Cardiac fibroblast (primary cell): ENCODE measurements at places on chromosomes 12 and 14.

GRCh38 chr12:2834581-2835491 is at the start of gene NRIP2:
TSS of gene NRIP2 (minus strand) at chr12:2835035. CDS start at chr12:2834983, 52 bp downstream.
- DNase-seq, result peak; percentile 82

GRCh38 chr14:56805201-56805991 is 4.9 kb downstream of the OTX2 start:
- DNase-seq, result no peak

DNA sequence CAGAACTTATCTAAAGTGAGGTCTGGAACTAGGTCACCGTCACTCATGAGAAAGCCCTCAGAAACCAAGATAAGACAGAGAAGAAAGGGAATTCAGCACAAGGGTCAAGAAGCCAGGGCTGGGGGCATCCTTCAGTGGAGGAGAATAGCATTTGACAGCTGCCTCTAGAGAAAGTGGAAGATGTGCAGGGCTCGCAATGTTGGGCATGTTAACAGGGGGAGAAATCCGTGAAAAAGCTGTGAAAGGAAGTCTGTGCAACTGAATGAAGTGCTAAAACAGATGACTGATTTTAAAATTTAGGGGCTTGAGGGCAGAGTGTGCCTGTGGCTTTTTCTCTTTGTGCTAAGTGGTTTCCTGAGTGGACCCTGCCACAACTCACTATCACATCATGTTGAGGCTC is 97.7 kb upstream of the IFNG-AS1 start:
- no peak for DNase-seq

DNA sequence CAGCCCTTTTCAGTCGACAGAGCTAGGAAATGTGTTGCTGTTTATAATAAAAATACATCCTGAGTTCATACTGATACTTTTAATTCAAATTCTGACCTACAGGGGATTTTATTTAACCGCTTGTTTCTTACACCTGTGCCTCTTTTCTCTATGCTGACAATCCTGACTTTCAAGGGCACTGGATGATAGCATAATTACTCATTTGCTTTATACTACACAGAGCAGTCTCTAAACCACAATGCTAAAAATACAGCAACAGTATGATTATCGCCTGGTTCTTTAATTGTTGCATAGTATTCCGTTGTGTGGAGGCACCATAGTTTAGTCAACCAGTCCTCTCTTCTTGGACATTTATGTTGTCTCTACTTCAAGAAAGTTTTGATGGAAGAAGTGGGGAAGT is 372.9 kb downstream of the DPF3 start:
- no peak for DNase-seq

DNA sequence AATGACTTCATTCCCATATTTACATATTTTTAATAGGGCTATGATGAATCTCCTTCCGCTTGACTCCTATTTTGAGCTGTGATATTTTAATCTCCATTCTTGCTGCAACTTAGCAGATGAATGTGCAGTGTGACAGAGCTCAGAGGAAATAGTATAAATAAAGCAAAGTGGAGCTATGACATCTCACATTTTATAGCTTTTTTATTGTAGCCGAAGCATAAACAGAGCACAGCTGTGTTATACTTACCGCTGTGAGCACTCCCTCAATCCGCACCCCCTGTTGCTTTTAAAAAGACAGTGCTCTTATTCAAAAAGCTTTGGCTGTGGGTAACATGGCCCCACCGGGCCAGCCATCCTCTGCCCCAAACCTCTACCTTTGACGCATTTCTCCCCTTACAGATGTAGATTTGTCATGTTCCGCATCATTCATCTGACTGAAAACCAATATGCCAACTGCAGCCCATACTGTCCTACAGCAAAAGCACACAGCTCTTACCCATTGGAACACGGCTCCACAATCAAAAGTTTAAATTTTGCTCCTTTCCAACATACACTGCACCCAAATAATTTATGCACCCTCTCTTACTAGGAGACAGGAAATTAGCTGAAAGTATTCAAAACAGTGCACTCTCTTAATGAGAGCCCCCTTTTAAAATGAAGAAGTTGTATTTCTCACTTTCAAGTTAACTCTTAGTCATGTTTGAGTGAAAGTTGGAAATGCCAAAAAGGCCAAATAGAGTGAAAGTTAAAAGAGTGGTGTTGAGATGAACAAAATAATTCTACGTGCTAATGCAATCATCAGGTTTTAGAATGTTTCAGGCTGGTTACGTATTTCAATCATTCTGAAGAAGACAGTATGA is 429.3 kb upstream of the SOX5 start:
- DNase-seq, result peak; percentile 32

DNA sequence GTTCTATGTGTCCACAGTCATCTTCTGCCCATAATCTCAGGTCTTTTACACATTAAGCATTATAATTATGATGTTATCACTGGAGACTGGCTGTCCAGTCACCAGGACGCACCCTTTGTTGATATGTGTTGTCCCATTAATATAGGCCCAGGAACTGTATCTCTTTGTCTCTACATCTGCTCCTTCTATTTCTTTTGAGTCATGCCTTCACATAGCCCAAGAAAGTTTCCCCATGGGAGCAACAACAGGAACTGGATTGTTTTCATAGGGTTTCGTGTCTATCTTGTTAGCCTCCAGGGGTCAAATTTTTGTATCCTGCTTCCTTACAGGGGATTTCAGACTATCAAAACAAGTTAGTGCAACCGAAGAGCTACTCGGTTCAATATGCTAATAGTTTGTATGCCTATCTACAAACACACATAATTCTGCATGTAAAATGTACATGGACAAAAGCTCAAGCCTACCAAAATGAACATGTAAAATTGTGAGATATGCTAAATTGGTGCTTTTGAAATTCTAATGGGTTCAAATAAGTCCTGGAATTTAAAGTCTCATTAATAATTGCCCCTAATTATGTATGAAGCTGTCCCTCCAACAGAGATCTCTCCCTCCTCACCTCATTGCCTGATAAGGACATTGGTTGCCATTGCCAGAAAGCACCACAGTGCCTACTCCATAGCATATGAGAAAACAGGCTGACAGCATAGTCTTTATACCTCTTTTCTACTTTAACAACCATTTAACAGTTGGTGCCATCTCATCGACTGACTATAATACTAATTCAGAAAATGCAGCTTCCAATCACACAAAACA is 99.8 kb upstream of the DIO2 start:
- DNase-seq, result peak; percentile 83

GRCh38 chr14:96064866-96065265 is 25.7 kb downstream of the C14orf132 start:
- no peak for DNase-seq

DNA sequence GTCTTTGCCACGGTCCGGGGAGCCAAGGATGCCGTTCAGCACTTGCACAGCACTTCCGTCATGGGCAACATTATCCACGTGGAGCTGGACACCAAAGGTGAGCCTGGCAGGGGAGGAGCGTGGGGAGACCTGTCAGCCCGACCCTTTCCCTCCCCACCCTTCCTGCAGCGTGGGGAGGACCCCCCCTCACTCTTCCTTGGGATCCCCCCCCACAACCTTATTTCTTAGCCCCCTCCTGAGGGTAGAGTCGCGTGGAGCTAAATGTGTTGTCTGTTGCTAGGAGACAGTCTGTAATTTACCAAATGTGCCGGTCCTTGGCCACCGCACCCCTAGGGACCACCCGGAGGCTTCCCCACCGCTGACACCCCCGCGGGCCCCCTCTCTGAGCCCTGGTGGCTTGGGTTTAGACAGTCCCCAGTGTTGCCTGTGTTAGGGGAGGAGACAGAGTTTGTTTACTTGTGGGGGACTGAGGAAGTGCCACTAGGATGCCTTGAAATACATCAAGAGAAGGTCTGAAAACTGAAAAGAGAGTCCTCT is 2.3 kb downstream of the SETD1B start:
- no peak for DNase-seq

GRCh38 chr14:61537563-61538463 is 157.5 kb upstream of the HIF1A start:
- peak; percentile 88 for DNase-seq

DNA sequence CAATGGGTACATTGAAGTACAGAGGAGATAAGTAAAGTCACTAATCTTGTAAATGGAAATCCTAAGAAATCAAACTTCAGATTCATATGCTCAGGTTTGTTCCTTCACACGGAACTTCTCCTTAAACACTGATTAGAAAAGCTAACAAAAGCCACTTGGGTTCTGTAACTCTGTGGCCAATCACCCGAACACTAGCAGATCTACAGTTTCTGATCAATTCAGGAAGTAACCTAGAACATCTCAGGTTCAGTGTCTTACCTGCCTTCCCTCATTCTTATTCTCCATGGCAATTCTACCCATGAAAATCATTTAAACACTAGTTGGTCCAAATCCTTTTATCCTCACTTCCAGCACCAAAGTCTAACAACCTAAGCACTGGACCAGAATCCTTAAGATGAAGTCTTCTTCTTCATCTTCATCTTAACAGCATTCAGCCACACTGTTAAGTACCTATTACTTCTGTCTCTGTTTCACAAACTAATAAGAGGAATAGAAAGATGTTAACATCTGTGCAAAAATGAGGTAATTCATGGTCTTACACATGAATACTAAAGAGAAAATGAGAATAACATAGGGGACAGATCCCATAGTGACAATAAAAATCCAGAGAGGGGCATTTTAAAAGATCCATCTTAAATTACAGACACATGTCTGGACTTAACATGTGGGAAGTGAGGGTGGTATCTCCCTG is 184.5 kb downstream of the SSPN start:
- no peak for DNase-seq

- DNase-seq, result no peak
Observed at GRCh38 chr14:103317976-103318580, 16.0 kb upstream of the EIF5 start.

DNA sequence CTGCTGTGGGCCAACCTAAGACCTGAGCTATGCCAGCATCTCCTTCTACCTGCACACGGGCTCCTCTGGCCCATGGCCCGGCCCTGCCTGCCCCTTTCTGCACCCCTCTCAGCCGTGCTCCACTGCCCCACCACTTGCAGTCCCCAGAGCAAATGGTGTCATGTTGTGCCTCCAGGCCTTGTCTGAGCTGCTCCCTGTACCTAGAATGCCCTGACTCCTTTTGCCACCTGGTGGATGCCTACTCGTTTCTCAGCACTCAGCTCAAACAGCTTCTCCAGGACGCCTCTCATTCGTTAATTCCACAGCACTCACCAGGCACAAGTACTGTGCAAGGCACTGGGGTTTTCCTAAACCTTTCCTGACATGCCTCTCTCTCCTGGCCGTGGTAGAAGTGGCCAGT is 63.2 kb upstream of the PNMA1 start:
- no peak for DNase-seq

DNA sequence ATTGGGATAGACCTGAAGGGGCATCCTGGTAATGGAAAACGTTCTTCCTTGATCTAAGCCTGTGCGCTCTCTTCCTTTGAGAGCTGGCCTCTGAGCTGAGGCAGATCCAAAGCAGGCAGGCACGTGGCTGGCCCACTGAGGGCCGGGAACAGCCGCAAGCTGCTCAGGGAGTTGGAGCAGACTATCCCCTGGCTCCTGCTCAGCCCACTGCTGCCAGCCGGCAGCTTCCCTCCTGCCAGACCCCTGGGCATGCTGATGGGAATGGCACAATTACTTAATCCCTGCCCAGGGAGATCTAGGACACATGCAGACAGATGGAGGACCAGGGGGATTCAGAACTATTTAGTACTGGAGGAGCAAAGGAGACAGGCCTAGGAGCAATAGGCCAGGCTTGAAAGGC is 14.4 kb downstream of the NEUROD4 start:
- DNase-seq, result no peak

DNA sequence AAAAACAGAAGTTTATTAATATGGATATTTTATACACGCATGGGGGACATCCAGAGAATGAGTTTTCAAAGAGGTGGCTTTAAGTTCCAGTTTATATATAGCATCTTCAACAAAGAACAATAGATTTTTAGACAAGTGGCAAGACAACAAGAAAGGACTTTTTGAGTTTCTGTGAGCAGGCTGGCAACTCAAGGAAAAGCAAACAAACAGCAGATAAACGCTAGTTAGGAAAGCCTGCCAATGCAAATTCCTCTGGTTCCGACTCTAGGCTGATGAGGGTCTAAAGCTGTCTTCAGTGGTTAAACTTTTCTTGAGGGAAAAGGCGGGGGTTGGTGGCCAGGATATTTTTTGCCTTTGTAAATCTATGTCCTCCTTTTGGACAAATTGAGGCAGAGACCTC is 78.4 kb upstream of the EEA1 start:
- DNase-seq, result no peak

- DNase-seq, result no peak
Observed at GRCh38 chr14:61234215-61234916, 46.8 kb downstream of the TMEM30B start.

DNA sequence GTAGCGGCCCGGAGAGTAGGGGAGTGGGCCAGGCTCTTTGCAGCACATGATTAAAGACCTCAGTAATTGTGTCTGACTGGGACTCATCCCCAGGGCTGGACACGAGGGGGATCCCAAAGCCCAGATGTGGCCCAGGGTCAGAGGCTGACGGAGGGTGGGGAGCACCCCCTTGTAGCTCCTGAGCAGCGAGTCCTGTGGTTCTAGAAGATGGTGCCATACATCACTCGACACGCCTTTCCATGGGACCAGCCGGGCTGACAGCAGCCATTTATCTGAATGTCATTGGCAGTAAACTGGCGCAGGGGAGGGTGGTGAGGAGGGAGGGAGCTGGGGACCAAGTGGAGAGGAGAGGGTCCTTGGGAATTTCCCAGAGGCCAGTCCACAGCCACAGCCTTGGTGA is 65.1 kb upstream of the FAM222A start:
- DNase-seq, result no peak

GRCh38 chr14:71665781-71666180 is 266.4 kb upstream of the RGS6 start:
- no peak for DNase-seq

GRCh38 chr12:53696285-53696654 is 20.4 kb upstream of the ATP5MC2 start:
- peak; percentile 90 for DNase-seq

DNA sequence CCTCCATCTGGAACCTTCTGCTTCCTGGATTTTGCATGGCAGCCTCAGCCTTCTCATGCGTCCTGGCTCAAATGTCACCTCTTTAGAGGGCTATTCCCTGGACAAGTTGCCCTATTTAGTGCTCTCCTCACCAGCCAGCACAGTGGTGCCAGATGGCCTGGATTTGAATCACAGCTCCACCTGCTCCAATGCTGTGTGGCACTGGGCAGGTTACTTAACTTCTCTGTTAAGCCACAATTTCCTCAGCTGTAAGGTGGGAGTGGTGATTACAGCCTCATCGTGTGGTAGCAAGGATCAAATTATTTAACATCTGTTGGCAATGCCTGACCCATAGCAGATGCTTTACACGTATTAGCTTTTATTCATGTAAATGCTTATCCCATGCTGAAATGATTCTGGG is 16.7 kb upstream of the POP5 start:
- no peak for DNase-seq

DNA sequence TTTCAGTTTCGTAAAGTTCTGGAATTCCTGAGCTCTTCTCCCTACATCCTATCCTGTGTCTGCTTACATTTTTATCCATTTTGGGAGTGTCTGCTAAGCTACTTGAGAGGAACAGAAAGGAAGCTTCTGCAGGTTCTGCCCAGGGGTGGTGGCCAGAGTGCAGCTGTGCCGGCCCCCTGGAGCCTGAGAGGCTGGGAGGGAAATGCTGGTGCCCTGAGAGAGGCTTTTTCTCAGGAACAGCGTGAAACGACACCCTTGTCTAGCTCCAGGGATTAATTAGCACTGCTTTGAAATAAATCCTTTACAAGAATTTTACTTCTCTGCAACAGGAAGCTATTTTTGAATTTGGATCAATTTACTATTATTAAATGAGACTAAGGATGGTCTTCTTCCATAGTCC is 165.4 kb downstream of the SLC15A5 start:
- DNase-seq, result no peak
